HT-29 (cell line): ENCODE measurements at places on chromosomes 12 and 14.

GRCh38 chr12:6065131-6065862, 59.2 kb downstream of the VWF start:
- DNase-seq = no peak

- DNase-seq = no peak
These were observed 168.1 kb upstream of the NOVA1 start for GRCh38 chr14:26765768-26766520.

DNA sequence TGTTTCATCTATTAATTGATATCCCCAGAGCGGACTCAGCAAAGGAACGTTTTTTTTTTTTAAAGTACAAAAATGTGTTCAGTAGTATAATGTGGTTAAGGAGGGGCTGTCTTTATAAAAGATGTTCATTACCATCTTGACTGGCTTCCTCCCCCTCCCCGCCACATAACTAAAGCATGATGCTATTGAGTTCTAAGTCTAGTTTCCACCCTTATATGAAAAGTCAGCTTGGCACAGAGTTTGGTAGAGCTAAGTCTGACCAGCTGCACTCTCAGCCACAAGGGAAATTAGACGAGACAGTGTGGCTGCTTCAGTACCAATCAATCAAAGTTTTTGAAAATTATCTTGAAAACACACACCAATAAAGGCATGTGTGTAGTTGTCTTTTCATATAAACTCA, 1.9 kb upstream of the MYBPC1 start:
- no peak for DNase-seq

- no peak for DNase-seq
These were observed 3.1 kb downstream of the DIP2B start for GRCh38 chr12:50507930-50508329.

- DNase-seq = no peak
These were observed 28.5 kb upstream of the NTF3 start for GRCh38 chr12:5403411-5403810.

DNA sequence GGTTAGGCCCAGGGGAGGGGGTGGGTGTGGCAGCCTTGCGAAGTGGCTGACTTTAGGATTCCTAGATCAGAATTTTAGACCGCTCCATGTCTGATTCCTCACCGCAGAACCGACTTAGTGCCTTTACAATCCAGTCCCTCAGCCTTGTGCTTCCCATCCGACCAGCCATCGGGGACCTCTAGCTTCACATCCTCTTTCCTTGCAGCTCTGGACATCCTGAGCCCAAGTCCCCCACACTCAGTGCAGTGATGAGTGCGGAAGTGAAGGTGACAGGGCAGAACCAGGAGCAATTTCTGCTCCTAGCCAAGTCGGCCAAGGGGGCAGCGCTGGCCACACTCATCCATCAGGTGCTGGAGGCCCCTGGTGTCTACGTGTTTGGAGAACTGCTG, 557 bp downstream of the COPS7A start:
- no peak for DNase-seq

GRCh38 chr12:25074954-25075353, 120.0 kb downstream of the DNAI7 start:
- no peak for DNase-seq

GRCh38 chr12:104501115-104501514, 44.4 kb downstream of the CHST11 start:
- no peak for DNase-seq

DNA sequence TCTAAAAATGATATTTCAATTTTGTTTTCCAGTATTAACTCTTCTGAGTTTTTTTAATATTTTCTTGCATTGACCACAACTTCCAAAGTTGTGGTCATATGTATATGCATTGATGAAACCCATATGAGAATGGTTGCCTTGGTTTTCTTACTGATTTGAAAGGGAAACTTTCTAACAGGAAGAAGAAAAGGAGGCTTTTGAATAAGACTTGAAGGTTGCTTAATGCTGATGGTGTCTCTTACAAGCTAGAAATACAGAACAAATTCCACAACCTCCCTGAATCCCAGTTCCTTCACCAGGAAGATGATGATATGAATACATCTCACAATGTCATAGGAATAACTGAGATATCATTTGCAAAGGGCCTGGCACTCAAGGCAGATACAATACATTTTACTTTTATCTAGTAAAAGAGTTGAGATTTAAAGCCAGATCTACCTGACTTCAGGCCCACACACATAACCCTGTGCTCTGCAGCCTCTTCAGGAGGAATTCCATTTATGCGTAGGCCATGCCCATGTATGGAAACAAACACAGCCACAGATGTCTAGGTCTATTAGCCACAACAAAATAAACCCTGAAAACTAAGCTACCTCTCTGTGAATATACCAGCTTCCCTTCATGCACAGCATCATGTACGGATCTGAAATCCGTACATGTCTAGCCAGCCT, 165.4 kb upstream of the PLEKHG7 start:
- no peak for DNase-seq

GRCh38 chr12:5433081-5433844, 1.4 kb downstream of the NTF3 start:
- no peak for DNase-seq

DNA sequence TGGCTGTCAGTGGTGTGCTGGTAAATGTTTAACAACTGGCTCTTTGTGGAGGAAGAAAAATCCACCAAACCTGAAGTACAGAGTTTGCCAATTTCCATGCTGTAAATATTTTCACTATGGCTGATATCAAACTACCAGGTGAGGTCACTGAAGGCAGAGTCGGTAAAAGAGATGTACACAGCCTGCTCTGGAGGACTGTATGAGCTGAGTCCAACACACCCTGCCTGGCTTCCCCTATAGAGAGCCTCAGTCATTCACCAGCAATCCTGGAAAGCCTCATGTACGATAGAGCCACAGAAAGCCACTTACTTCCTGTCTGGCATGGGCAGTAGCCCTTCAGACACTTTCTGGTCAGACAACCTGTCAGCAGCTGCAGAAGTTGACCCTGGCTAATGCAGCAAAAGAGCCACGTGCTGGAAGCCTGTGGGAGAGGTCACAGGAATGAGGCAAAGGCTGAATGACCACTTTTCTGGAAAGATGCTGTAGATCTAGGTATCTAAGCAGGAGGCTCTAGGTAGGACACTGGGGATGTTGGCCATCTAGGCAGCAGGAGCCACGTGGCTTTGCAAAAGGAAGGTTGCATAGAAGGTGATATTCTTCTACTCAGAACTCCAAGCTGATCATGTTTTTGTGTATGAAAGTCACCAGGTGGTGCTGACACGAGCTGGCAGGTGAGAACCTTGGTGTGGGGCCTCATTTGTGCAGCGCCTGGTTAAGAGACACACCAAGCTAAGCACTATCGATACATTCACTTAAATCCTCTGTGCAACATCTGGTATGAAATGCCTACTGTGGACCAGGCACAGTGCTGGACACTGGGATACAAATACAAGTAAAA, 553.9 kb downstream of the VRK1 start:
- DNase-seq = no peak

GRCh38 chr12:49208676-49209075, 19.8 kb upstream of the TUBA1A start:
- no peak for DNase-seq

- no peak for DNase-seq
These were observed 47.6 kb upstream of the ZFP36L1 start for GRCh38 chr14:68840454-68840853.

DNA sequence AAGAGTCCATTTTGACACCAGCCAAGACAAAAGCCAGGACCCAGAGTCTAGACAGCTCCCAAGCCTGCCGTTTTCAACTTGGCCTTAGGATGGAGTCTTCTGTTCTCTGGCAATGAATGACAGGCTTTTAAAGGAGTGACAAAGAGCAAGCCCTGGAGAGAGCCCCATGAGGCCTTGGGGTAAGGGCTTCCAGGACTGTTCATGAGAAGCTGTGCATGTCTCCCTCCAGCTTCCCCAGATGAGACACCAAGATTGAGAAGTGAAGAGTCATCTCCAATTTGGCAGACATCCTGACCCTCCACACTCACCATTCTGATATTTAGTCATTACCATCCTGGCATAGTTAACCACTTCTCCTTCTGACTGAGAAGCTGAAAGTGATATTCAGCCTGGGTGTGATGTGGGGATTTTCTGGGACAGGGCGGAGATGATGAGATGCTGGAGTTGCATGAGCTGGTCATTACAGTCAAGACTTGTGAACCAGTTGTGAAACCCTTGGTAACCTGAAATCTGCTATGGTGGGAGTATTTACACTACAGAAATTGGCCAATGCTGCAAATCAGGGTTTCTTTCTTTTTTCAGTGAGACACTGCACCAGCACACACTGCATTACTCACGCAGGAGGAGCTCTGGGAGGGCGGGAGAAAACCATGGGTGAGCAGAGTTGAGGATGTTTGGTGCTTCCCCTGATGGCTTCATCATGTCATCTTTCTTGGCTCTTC, 77.8 kb downstream of the VCPKMT start:
- no peak for DNase-seq

- peak; percentile 90 for DNase-seq
These were observed 276.3 kb upstream of the FAR2 start for GRCh38 chr12:28872654-28873268.

GRCh38 chr12:100743060-100743459, 51.5 kb upstream of the ANO4 start:
- no peak for DNase-seq

DNA sequence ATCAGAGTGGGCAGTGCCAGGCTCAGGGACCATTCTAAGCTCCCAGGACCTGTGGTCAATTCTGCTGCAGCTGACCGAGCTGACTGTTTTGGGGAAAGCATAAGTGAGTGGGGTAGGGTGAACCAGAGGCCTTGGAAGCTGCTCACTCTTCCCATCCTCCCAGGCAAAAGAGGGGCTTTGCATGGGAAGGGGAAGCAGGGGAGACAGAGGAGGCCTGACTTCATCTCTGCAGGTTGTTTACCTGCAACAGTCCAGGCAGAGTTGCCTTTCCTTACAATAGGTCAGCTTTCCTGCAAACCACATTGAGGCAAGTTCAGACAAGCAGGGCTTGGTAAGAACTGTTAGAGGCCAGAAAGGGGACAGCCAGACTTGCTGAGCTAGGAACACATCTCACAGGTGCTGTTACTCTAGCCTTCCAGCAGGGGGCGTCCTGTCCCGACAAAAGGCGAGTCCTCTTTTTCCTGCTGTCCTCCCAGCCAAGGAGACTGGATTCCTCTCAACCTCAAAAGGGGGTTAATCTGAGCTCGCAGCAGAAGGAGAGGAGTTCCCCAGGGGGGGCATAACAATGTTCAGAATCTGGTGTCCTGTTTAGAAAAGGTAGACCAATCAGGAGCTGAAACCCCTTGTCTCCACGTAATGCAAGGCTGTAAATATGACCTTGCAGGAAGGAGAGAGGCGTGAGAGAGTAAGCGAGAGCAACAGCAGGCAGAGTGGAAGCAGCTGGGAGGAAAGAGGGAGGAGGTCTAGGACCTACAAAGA, 4.3 kb upstream of the DHRS2 start:
- peak; percentile 78 for DNase-seq

DNA sequence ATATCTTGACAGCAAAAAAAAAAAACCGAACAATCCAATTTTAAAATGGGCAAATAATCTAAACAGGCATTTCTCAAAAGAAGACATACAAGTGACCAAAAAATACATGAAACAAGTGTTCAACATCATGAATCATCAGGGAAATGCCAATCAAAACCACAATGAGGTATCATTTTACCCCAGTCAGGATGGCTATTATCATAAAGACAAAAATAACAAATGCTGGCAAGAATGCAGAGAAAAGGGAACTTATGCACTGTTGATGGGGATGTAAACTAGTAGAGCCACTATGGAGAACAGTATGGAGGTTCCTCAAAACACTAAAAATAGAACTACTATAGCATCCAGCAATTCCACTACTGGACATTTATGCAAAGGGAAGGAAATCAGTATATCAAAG, 448.2 kb downstream of the RGS6 start:
- no peak for DNase-seq

DNA sequence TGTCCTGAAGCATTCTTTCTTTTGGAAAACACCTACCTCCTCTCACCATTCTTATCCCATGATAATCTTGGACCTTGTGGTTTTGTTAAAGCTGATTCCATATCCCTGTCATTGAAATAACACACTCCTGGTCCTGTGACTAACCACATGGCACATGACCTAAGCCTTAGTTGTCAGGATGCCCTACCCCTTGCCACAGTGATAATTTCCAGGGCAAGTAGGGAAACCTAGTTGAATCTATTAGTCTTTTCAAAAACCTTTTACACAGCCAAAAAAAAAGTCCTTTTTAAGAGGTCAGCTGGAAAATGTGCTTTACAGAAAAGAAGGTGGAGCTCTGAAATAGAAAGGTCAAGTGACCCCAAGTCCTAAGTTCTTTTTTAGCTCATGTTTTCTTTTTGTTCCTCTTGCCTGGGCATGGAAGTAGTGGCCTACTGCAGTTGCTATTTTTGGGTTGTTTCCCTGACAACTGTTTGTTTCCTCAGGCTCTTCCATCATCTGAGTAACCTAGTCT, 608.4 kb downstream of the LRFN5 start:
- peak; percentile 11 for DNase-seq

GRCh38 chr12:46208370-46208769, 60.5 kb downstream of the SLC38A1 start:
- DNase-seq = no peak

GRCh38 chr12:49086116-49086515, 8.5 kb downstream of the DHH start:
- DNase-seq = no peak

- DNase-seq = no peak
These were observed 31.9 kb downstream of the ETNK1 start for GRCh38 chr12:22656831-22657230.

- DNase-seq = no peak
These were observed 69.7 kb downstream of the RFLNA start for GRCh38 chr12:124364543-124364942.

DNA sequence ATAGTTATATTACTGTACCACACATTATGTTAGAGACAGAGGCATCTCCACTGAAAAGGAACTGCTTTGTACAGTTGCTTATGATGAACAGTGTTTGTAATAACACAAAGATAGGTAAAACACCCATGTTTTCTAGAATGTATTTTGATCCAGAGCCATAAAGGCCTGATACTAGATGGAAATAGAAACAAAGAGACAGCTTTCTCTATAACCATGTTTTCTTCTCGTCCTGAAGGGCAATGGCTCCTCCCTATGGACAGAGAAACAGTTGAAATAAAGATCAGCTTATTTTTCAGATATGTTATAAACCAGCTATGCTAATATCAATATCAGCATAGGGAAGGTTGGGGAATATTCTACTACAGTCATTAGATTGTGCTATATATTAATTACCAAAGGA, 109.2 kb downstream of the ATXN7L3B start:
- peak; percentile 53 for DNase-seq

GRCh38 chr12:49873361-49873934, 30.3 kb downstream of the FAIM2 start:
- no peak for DNase-seq

DNA sequence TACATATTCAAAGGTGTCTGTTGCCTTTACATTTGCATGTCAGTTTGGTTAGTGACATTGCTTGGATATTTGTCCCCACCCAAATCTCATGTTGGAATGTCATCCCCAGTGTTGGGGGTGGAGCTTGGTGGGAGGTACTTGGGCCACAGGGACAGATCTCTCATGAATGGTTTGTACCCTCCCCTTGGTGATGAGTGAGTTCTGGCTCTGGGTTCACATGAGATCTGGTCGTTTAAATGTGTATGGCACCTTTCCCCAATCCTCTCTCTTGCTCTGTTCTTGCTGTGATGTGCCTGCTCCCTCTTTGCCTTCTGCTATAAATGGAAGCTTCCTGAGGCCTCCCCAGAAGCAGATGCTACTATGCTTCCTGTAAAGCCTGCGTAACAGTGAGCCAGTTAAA, 207.9 kb upstream of the DIO3 start:
- no peak for DNase-seq

- DNase-seq = no peak
These were observed 4.2 kb downstream of the SPRYD3 start for GRCh38 chr12:53074999-53075370.

- no peak for DNase-seq
These were observed 123.3 kb downstream of the SSPN start for GRCh38 chr12:26318661-26319068.

- peak; percentile 46 for DNase-seq
These were observed 1.4 kb upstream of the ZFP36L1 start for GRCh38 chr14:68794130-68794850.
